NCI-H146 (cell line): ENCODE measurements at places on chromosomes 5 and 9.
A peak's percentile ranks its signal among the peaks of the same experiment; 100 is the strongest.

DNA sequence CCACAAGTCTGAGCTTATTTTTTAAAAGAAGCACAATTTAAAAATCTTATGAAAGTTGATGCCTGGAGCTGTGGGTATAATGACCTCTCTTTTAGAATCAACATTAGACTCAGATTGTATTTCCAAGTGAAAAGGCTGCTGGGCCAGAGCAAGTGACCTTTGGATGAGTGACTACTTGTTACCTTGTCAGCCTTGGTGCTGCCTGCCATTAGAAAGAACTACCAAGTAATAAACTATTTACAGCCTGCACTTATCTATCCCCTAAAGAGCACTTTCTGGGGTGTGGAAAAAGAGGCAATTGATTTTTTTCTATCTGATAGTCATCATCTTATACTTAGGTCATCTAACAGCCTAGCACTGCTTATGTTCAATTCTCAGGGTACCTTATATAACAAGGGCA is 134.9 kb upstream of the FBXL17 start:
- DNase-seq: no peak

GRCh38 chr9:32716425-32716824 is 66.9 kb upstream of the TMEM215 start:
- DNase-seq: no peak

DNA sequence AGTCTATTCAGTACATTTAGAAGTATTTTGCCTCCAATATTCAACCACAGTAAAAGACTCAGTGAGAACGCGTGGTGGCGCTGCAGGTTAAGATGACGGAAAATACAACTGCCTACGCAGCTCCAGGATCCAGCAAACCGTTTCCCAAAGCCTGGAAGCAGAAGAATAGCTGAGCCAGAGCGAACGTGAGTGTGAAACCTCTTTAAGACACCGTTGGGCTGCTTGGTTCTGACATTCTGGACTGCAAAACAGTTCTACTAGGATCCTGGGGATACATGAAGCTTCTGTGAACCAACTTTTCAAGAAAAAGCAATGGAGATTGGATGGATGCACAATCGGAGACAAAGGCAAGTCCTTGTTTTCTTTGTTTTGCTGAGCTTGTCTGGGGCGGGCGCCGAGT is at the start of gene PCDHB16:
Gene PCDHB16, plus strand, starts transcription at position 140 of the 400 bp plus-strand sequence. Its CDS starts 173 bp downstream, at position 313.
- no peak for DNase-seq

DNA sequence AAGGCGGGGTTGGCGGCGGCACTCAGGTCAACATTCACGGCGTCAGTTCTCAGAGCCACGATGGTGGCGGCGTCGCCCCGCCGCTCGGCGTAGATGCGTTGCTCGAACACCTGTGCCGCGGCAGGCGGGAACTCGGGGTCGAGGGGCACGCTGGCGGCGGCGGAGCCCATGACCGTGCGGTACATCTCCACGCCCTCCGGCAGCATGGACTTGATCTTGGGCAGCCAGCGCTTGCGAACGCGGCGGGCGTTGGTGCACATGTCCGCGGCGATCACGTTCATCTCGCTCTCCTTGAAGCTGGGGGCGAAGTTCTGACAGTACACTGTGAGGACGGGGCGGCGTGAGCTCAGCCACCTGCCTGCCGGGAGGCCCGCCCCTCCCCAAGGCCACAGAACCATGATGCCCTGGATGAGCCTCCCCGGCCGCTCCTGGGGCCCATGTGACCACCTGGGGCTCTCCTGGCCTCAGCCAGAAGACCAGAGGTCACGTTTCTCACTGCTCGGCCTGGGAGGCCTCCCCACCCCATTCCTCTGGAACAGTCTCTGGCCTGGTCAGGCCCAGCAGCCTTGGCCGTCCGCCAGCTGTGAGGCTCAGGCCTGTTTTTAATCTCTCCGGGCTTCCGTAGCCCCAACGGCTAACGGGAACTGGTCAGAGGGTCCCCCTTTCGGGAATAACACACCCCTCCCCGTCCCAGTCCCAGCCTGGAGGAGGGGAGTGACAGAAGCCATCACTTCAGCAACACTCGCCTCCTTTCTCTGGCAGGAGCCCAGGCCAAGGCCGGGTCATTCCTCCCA is 50.7 kb upstream of the UBAC1 start:
- DNase-seq: no peak

DNA sequence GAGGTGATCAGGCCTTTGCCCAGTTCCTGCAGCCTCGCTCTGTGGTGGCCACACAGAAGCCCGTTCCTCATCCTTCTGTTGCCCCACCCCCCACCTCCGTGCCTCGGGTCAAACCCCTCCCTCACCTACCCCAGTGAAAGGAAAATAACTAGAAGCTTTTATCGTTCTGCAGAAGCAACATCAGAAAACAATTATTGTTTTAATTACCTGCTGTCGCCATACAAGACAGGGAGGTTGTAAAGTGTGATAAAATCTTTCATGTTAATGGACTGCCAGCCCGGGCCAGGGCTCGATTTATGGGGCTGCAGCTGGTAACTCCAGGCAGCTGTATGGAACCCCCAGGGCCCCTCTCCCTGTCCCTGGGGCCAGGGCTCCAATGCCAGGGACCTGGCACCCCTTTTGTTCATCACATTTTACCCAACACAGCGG is 20.6 kb downstream of the UNC5A start:
- DNase-seq: no peak

- DNase-seq: no peak
Observed at GRCh38 chr9:80251778-80252177, 680.0 kb downstream of the TLE4 start.

GRCh38 chr5:145791866-145792265 is 43.3 kb downstream of the PRELID2 start:
- DNase-seq: no peak

DNA sequence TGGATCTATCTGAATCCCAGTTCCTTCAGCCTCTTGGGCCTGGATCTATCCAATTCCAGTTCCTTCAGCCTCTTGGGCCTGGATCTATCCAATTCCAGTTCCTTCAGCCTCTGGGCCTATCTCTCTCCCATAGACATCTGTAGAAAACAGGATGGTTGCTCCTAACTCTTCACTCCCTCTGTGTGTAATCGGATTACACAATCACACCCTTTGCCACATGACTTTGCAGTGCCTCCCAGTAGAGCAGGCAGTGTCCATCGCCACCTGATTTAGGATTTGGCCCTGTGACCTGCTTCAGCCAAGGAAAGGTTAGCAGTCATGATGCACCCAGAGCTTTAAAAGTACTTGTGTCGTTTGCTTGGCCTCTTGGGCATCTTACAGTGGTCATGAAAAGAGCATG is 56.7 kb downstream of the LHX2 start:
- no peak for DNase-seq

DNA sequence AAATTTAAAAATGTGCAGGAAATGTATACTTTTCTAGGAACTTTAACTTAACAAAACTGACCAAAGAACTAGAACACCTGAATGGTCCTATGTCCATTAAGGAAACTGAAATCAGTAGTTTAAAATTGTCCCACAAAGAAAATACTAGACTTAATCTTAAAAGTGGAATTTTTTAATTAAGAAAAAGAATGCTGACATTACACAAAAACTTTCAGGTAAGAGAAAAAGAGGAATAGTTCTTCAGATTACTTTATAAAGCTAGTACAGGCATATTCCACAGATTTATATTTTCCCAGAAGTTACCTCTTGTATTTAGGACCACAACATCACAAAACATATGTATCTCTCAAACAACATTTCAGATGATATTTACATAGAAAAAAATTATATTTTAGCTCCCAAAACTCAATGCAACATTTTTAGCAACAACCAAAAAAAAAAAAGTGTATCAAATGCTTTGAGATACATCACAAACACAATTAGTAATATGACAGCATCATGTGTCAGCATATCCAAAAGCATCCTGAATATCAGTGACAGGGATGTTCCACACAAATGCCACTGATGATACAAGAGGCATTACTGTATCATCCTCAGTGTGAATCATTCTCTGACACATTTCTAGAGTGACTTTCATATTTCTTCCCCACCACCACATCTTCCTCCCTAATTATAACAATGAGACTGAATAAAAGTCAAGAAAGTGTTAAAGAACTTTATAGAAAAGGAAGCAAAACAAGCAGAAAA is 264.0 kb downstream of the EPB41L4A start:
- no peak for DNase-seq

GRCh38 chr5:92401492-92401891 is 1018.4 kb upstream of the ARRDC3 start:
- peak; percentile 55 for DNase-seq

DNA sequence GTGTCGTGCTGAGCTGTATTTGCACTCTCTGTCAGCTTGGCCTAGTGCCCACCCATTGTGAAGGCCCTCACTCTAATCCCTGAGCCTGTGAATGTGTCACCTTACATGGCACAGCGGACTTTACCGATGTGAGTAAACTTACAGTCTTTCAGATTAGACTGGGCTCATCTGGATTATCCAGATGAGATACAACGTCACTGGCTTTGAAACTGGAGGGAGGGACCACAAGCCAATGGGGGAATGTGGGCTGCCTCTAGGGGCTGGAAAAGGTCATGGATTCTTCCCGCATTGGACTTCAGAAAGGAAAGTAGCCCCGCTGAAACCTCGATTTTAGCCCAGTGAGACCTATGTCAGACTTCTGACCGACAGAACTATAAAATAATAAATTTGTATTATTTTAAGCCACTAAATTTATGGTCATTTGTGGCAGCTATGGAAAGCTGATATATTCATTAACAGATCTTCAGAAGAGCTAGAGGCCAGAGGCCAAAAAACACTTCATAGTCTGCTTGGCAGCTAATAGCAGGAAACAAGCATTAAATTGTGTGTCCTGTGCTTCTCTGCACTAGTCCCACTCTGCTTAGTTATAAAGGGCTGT is 139.0 kb upstream of the GAS1 start:
- no peak for DNase-seq

DNA sequence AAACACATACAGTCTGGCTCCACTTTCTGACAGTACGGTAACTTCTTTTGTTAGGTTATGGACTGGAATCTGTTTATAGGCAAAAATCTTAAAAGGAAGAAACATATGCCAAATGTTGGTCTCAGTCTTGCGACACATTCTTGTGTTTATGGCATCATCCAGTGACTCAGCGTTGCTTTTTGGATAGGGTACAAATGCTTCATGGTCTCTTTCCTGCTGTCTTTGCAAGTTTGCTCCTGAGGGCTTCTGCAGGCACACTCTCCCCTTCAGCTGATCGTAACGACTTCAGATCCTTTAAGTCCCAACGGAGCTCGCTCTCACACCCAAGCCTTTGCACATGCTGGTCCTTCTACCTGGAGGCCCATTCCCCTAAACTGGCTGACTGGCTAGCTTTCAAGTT is 23.6 kb upstream of the TNFSF8 start:
- DNase-seq: no peak

DNA sequence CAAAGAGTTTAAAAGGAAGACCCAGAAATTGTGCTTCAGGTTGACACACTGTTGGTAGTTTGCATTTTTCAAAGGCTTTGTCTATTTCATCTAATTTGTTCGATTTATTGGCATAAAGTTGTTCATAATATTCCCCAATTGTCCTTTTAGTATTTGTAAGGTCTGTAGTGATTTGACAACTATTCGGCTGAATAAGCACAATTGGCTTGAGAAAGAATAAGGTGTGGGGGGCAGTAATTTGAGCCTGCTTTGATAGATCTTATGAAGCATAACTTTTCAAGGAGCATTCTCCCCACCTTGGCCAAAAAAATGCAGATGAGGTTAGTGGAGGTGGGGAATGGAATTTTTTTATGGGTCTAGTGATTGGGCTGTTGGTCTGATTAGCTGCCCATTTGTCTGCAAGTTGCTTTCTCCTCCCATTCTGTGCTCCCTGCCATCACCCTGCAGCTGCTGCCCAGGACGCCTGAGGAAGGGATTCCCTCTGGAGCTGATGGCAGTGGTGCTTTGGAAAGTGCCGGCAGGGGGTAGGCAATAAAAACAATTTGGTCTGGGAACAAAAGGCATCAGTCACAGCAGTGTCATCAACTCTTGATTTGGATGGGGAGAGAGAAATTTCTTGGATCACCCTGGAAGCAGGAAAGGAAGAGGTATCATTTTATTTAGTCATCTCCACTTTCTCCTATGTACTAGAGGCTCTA is 26.6 kb downstream of the WNT8A start:
- peak; percentile 77 for DNase-seq

- DNase-seq: no peak
Observed at GRCh38 chr9:92315456-92315855, 9.7 kb downstream of the NOL8 start.

DNA sequence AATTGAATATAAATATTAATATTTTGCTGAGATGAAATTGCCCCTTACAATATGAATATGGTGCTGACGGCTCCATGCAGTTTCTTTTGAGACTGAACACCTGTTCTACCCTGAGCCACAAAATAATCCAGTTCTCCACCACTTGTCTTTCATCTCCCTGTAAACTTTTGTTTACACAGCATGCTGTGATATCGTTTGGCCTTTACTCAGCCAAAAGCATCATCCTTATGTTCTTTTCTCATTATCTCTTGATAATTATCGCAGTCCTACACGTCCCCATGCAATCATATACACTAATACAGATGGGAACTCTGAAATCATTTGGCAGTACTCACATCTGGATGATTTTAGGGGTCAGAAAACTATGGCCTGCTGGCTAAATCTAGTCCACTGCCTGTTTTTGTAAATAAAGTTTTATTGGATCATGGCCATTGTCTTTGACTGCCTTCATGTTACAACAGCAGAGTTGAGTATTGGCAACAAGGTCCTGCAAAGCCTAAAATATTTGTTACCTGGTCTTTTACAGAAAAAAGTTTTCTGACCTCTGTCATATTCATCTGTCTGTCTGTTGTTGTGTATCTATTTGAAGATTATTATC is 53.3 kb downstream of the AOPEP start:
- peak; percentile 60 for DNase-seq

GRCh38 chr5:74127381-74128320 is 501.7 kb downstream of the ARHGEF28 start:
- DNase-seq: peak; percentile 78
